Right hindlimb (tissue), 1 donor: ENCODE measurements at places on chromosomes 5 and 9.

GRCh38 chr5:82537687-82538306, 259.6 kb upstream of the RPS23 start:
- DNase-seq: no peak

- no peak for DNase-seq
These were observed 82.3 kb upstream of the AGXT2 start for GRCh38 chr5:35129921-35130485.

DNA sequence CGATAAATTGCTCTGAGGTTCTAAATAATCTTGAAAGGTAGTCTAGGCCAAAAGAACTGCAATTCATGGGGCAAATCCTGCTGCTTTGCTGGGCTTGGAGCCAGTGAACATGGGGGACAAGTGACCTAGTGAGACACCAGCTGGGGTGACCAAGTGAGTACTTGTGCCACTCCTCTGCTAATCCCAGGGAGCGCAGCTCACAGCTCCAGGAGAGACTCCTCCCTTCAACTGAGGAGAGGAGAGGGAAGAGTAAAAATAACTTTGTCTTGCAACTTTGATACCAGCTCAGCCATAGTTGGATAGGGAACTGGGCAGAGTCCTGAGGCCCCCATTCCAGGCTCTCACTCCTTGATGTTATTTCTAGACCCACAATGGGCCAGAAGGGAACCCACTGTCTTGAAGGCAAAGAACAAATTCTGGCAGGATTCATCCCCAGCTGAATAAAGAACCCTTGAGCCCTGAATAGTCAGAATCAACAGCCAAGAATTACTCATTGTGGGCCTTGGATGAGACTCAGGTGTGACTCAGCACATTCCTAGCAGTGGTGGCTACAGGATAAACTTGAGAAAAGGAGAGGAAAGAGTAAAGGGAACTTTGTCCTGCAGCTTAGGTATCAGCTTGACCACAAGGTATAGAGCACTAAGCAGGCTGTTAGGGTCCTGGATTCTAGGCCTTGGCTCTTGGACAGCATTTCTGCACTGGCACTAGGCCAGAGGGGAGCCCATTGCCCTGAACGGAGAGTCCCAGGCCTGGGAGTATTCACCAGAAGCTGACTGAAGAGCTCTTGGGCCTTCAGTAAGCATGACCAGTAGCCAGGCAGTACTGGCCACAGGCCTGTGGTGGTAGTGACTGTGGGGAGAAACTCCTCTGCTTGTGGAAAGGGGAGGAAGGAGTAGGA, 288.3 kb upstream of the CDH18 start:
- no peak for DNase-seq

DNA sequence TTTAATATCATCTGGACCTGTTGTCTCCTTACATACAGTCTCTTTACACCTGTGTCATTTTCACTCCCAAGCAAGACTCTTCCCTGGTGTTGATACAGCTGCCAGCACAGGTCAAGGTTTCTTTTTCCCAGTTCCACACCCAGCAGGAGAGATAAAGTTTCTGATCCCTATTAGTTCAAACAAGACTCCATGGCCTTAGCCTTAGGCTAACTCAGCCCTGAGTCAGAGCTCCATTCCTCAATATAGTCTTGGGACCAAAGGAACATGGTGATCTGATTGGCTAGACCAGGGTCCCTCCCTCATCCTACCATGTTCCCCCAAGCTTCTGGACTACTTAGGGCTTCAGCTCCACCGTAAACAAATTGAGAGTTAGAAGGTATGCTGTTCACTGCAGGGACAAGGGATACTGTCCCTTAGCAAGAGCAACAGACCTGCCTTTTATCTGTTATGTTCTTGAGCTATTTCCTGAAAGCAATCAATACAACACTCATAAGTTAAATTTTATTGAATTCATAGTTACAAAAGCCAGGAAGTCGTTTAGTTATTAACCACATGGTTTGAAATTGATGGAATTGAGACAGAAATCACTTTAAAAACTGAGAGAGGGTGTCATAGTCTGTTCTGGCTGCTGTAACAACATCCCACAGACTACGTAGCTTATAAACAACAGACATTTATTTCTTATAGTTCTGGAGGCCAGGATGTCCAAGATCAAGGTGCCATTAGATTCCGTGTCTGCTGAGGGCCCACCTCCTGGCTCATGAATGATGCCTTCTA, 20.5 kb downstream of the SLC1A1 start:
- no peak for DNase-seq

- DNase-seq: no peak
These were observed 196.3 kb downstream of the ZNF462 start for GRCh38 chr9:107059220-107059619.

DNA sequence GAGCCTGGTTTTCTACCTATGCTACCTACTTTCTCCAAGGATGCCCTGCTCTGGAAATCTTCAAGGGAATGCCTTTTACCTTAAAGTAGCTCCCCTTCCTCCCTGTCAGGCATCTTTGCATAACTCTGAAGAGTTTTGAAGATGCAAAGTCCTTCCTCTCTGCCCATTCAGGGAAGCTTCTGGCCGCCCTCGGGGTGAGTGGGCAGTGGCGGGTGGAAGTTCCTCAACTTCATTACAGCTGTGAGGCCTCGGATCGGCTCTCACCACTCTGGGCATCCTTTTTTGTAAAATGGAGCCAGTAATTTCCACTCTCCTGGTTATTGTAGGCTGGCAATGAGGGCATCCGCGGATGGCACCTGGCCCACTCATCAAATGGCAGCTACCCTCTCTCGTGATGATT, 31.7 kb upstream of the STXBP1 start:
- no peak for DNase-seq

DNA sequence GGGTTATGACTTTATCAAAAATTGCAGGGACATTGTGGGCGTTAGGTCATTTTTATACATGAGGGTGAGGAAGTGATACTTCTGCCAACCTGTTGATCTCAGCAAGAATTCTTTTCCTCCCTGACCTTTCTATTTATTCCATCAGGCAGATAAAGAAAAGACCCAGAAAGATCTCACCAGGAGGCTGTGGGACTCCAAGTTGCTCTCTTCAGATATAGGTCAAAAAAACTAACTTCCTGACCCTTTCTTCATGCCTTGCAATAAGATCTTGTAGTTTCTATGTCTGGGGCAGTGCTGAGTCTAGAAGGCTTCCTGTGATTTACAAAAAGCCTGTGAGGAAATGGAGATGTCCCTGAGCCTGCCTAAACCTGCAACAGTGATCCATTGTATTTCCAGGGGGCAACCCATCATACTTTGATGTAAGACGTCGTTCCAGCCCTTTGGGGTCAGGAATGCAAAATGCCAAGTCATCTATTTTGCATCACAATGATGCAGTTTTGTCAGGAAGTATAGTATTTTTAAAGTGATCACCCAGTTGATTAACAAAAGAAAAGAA, 22.0 kb upstream of the PIK3R1 start:
- DNase-seq: no peak

DNA sequence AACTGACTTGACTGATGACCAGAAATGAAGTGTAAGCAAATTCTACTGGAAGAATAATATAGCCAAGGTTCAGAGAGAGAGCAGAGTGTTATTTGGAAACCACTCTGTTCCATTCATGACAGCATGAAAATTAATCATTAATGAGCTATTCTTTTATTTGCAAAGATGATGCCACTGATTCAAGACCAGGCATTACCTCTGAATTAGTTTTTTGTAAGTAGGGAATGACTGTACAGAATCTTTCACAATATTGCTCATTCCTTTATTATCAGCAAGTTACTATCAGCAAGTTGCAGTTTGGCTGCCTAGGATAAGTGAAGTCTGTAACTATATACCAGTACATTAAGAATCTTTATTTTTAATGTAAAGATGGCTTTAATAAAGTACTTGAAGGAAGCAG, 75.1 kb upstream of the RGMB start:
- no peak for DNase-seq

DNA sequence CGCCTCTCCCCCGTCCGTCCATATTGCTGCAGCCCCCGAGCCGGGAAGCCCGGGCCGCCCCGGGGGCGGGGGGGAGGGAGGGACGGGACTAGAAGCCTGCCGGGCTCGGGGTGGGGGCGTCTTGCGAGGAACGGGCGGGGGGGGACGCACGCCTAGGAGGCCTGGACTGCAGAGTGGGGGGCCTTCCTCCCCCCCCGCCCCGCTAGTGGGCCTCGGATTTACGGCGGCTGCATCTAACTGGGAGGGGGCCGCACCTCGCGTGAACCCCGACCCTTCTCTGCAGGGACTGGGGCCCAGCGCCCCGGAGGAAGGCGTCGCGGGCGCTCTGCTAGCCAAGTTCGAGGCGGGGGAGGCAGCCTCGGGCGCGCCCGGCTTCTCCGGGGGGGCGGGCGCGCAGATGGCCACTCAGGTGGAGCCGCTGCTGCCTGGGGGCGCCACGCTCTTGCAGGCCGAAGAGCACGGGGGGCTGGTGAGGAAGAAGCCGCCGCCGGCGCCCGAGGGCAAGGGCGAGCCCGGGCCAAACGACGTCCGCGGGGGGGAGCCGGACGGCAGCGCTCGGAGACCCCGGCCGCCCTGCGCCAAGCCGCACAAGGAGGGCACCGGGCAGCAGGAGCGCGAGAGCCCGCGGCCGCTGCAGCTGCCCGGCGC, at the start of gene LARP1:
Gene LARP1 (plus strand): TSS at position 17 of the 648 bp plus-strand sequence. CDS start 381 bp downstream, at position 398.
- DNase-seq: no peak

DNA sequence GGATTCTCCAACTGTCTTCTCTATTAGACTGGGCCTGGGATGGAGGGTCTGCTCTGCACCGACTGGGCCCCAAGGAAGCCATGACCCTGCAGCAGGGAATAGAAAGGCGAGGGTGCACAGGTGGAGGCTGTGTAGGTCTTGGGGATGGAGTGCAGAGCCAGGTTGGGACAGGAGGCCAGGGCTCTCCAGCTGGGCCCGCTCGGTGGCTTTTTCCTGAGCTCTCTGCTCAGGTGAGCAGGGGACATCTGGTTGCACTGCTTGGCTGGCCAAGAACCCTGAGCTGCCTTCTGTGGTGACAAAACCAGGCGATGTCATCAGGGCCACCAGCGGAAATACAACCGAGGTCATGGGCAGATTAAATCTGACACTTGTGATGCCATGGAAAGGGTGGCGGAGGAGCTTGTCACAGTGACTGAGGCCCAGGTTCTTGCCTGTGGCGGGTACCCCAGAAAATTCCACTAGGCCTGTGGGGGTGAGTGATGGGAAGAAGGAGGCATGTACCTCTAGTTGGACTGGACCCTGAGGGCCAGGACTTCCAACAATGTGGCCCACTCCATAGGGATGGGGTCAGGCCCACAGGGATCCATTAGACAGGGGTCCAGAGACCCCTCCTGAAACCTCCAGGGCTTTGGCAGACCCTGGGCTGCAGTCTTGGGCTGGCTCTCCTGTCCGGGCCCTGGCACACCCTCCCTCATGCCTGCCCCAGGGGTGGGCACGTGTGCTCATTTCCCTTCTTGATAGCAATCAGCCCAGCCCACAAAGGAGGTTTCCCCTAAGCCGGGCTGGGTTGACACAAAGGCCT, 4.4 kb upstream of the IL3 start:
- no peak for DNase-seq

DNA sequence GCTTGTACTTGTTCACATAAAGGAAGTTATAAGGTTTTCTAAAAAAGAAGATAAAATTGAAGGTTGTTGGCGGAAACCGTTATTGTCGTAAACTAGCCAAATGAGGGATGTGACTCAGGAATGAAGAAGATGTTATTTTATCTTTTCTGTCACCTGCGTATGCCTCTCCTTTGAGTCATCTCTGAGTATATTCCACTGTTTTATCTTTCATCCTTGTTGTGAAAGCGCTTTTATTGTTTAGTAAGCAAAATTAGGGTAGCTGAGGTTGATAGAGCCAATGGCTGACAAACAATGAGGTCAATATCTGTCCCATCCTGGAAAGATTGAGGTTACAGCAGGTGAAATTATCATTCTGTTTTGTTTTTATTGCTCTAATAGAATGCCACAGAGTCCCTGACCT, 105.0 kb downstream of the TUSC1 start:
- DNase-seq: no peak

DNA sequence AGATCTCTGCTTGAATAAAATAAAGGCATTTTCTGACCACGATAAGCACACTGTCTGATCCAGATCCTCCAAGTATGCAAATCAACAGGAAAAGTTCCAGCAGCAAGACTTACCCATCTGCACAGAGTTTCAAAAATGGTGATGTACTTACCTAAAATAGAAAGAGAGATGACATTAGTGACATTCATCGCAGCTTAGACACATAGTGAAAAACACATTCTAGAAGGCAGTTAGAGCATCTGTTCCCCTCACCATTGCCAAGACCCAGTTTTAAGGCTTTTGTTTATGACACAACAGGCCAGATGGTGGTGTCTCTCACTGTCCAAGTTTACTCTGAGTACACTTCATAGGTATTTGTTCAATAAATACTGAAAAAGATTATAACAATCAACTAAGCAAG, 207.7 kb downstream of the PDE4D start:
- peak; percentile 51 for DNase-seq

GRCh38 chr5:31066655-31067328, 126.7 kb upstream of the CDH6 start:
- DNase-seq: no peak

DNA sequence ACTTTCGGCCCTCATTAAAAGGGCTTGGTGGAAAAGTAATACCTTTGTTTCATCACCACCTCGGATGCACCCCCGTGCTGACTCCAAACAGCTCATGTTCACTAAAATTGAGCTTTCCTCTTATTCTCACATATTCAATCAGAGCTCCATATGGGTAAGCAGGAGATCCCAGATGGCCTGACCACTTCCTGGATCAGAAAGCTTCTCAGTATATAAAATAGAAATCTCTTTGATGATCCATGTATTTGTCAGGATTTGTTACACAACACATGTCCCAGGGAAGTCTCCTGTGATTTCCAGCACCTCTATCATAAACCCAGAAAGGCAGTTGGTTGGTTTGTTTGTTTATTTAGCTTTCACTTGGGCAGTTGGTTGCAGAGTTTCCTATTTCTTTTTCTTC, 402.0 kb downstream of the MLLT3 start:
- DNase-seq: no peak
